ENCODE measurements at places on chromosomes 6 and 20. TPM values are rescaled to one million over a fixed set of nuclear protein-coding genes. Genes with fewer than 3 reads are reported as not detected.

TRIM27 gene
- 85.6 TPM for total RNA-seq

PTPRT gene
- not detected for total RNA-seq

POPDC3 gene
- total RNA-seq = 5.0 TPM

APOBEC2 gene
- not detected for total RNA-seq

F13A1 gene
- total RNA-seq = not detected

TFAP2C gene
- total RNA-seq = 0.35 TPM

DNA sequence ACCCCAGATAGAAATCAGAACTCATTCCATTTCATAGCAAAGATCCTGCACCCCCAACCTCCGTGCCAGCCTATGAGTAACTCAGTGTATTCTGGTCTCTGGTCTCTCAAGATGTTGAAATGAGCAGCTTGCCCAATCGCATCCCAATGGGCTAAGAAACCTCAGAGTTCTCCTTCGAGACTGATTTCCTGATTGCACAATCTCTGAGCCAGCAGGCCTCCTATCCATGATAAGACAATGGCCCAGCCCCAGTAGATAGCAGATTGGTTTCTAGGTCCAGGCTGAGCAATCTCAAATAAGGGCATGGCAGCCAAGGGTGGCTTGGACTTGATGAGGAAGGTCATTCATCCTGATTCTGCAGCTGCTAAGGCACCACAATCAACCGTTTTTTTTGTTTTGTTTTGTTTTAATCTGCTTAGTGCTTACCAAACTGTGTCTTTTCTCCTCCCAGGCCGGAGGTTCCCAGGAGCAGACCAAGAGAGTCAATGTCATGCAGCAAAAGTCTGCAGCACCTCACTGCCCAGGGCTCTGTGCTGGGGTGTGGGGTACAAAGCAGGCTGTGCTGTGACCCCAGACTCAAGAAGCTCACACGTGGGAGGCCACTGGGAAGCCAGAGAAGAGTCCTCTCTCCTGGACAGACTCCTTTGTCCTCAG is 125.1 kb upstream of the NXT1 start:
- no peak for DNase-seq

DNA sequence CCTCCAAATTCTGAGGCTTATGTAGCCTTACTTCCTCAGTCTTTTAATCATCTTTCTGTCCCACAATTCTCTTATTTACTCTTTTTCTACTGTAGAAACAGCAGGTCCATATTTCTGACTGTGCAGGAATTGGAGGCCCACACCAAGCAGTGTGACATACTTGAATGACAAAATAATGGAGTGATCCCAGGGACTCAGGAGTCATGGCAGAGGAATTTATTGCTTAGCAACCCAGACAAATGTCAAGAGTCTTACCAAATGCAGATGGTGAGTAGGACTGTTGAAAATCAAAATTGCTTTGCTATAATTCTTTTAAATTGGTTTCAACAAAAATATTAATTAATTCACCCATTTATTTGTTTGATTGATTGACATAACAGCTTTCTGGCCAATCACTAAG is 59.9 kb downstream of the HTR1B start:
- no peak for DNase-seq

- peak; percentile 68 for DNase-seq
These were observed 8.6 kb upstream of the TRIB3 start for GRCh38 chr20:371755-372542.

- DNase-seq = no peak
These were observed 79.9 kb downstream of the BMP6 start for GRCh38 chr6:7805850-7806214.

- no peak for DNase-seq
These were observed 820 bp upstream of the TREML2 start for GRCh38 chr6:41201764-41202173.

GRCh38 chr20:25461786-25462545 is 54.5 kb downstream of the GINS1 start:
- DNase-seq = no peak

GRCh38 chr6:166760288-166760687 is 133.2 kb upstream of the RPS6KA2 start:
- no peak for DNase-seq

DNA sequence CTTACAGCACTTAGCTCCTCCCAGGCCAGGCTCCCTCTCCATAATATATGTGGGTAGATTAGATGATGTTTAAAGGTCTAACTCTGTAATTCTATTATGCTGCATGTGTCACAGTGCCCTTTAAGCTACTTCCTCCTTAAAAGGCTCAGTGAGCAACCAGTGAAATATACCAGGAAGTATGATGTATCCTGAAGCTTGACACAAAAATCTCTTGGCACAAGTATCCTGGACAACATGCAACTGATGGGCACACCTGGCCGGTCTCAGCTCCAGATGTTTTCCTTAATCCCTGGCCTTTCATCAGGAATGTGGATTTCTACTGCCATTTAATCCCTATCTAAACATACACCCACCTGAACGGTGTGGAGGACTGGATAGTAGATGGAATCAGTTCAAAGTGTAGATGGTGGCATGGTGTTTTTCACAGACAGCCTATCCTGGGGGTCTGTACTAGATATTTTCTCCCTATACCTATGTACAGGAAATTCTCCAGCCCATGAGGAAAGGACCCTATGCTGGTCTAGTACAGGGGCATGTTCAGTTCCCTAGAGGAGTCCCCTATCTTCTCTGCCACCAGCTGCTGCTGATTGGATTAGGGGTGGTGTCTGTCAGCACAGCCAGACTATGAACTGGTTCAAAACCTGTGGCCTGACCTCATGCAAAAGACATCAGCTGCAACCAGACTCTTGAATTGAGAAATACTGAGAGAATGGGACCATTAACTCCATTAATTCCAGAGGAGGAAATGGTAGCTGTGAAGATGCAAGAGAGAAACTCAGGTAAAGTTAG is 59.4 kb upstream of the CITED2 start:
- DNase-seq = no peak

GRCh38 chr6:100453701-100454521 is 10.8 kb downstream of the SIM1 start:
- DNase-seq = no peak

- no peak for DNase-seq
These were observed 598.1 kb downstream of the PHF3 start for GRCh38 chr6:64233746-64234145.

DNA sequence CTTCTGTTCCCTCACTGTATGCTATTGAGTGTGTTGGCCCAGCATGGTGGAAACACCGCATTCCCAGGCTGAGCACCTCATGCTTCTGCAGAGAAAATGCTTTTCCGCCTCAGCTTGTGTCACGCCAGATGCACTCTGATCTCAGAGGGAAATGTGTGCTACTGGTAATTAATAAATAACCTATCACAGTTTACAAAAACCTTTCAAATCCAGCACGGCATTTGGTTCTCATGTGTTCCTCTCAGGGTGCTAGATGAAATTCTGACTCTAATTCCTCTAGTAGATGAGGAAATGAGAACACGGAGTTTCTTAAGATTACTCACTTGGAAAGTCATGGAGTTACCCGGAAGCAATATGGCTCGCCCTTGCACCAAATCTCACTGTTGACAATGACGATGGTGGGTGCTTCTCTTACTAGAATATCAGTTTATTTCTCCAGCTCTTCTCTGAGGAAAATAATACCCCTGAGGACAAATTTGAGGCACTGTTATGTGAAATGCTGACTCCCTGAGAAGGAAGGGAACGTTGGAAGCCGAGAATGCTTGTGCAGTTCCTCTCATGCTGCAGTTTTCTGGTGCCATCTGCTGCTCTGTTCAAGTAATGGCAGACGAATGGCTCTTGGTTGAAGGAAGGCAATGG is 116.6 kb downstream of the RNF144B start:
- DNase-seq = peak; percentile 80

DNA sequence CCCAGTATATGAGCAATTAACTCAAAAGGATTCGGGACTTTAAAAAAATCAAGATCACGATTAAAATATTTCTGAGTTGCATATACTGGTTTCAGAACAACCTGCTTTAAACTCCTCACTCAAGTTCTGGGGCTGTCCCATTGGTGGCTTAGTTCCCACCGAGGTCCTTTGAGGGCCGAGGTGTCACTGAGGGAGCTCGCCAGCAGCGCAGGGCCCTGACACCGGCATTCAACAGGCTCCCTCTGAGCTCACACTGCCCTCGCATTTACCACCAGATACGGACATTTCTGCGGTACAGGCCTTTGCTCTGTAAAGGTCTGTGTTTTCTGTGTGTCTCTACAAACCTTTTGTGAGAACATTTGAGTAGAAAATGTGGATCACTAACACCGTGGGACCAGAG is 24.4 kb upstream of the BNIP5 start:
- no peak for DNase-seq

GRCh38 chr6:144083172-144083571 is 12.2 kb downstream of the SF3B5 start:
- no peak for DNase-seq

DNA sequence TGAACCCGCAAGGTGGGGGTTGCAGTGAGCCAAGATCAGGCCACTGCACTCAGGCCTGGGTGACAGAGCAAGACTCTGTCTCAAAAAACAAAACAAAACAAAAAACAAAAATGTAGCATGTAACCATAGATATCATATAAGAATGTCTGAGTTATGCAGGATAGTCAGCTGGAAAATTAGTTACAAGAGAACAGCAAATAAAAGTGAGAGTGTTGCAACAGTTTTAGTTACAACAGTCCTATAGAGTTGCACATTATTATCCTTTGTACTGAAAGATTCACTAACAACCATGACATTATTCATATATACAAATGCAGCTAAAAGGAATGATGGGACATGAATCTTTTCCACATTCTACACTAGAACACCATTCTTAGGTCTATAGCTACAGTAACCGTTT is 16.4 kb downstream of the RNF24 start:
- no peak for DNase-seq

DNA sequence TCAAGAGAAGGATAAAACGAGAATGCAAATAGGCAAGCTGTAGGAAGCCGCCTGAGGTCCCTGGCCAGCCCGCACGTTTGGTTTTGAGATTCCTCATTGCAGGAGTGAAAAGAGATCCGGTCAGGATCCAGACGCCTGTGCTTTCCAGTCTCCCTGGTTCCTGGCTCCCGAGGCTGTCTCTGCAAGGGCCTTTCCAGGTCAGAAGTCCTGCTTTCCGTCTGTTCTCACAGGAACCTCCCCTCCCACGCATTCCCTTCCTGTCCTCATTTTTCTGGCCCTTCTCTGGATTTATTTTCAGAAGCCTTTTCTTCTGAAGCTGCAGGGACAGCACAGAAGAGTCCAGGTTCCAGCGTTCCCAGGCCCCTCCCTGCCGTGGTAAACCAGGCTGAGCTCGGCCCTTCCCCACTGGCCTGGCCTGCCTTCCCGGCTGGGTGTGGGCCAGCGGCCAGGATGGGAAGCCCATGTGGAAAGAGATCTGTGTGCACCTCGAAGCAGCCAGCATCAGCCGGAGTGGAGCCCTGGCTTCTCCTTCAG is 54.0 kb downstream of the TMEM242 start:
- DNase-seq = peak; percentile 57

GRCh38 chr6:105321207-105321606 is 81.7 kb downstream of the PREP start:
- no peak for DNase-seq

DNA sequence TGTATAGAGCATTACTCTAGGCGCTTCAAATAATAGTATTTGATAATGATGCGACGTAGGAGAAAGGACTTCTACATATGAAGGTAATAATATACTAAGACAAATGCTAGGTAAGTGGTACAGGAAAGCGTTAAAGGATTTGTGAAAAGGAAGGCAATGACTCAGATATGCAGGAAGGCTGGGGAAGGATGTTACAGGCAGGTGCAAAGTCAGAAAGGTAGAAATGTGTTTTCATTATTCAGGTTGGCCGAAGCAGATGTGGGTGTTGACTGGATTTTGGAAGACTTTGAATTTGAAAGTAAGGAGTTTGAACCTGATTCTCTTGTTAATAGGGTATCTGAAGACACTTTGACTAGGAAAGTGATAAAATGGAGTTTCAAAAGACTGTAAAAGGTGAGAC is 51.0 kb downstream of the STK4 start:
- no peak for DNase-seq

DNA sequence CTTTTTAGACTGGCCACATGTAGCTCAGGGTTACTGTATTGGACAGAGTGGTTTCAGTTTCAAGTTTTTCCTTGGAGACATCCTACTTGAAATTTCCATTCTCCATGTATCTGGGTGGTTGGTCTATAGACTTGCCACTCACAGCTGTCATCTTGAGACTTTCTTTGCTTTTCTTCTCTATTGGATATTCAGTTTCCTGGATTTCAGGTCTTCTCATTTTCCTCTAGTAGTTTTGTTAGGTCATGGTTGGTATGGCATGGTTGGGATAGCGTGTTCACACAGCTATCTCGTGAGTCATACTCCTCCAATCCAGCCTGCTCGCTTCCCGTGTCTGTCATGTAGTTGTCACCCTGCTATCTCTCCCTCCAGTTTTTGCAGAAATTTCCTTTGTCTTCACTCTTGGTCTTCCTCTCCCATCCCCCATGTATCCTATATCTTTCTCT is 48.3 kb downstream of the PTPN1 start:
- no peak for DNase-seq

- DNase-seq = no peak
These were observed 173.3 kb downstream of the CENPW start for GRCh38 chr6:126513198-126513597.

DNA sequence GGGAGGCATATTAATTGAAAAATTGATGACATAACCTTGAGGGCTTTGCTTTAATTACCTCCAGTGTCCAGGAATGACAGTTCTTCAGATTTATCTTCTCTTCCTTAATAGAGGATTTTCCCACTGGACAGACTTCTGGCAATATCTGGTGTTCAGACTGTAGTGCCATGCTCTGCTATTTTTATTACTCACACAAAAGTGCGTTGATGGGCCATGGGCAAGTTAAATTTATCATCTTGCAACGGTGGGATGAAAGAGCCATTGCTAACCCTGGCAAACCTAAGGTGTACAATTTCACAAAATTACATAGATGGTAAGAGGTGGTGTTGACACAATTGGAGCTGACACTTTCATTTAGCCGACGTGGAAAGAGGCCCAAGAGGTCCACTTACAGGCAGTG is 253.7 kb upstream of the PLCB4 start:
- DNase-seq = no peak

- no peak for DNase-seq
These were observed 192.2 kb downstream of the SASH1 start for GRCh38 chr6:148534871-148535270.

- DNase-seq = no peak
These were observed 106.5 kb downstream of the ARID1B start for GRCh38 chr6:156883497-156884252.

DNA sequence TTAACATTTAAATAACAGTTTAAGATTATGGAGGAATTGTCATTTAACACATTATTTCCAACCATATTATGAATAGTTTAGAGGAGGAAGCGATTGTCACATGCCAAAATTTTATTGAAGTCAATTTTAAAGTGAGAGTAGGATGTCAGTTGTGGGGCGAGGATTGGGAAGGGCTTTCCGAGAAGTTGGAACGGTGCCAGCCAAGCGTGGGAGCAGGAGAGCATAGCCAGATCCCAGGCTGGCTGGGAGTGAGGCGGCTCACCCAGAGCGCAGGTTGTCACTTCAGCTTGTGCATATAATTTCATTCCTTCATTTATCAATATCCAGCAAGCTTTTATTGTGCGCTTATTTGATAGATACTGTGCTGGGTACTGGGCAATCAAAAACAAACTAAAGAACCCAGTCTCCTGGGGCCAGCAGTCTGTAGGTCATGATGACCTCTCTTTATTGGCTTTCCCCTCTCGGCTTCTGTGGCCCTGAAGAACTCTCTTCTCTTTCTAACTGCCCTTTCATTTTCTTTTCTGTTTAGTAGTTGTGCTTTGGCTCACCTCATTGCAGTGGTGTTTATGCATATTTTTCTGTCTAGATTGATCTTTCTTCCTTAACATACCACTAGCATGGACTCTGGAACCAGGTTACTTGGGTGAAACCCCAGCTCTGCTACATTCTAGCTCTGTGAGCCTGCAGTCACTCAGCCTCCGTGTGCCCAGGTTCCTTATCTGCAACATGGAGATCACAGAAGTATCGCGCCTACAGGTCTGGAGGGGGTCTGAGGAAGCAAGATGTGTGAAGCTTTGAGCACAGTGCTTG is 6.4 kb downstream of the CEP43 start:
- DNase-seq = no peak

All from glomerular endothelial cell (primary cell).